ENCODE measurements at places on chromosomes 5 and 9.

- DNase-seq, result no peak
These were observed 3.9 kb upstream of the NFIB start for GRCh38 chr9:14317667-14318320.

GRCh38 chr5:1558944-1559343 is 35.2 kb upstream of the LPCAT1 start:
- no peak for DNase-seq

- no peak for DNase-seq
These were observed 76.0 kb upstream of the HSPA9 start for GRCh38 chr5:138651058-138651766.

GRCh38 chr9:93864032-93864431 is 91.1 kb downstream of the BARX1 start:
- DNase-seq, result peak; percentile 66

DNA sequence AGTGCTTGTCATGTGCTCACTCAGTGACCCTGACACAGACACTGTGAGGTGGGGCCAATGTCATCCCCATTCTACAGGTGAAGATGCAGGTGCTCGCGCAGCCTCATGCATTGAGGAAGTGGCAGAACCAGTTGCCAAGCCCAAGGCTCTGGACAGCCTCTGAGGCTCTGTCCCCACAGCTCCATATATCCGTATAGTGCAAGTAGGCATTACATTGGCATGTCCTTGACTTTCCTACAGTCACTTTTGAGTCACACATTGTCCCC is 58.8 kb upstream of the ANGPTL2 start:
- no peak for DNase-seq

DNA sequence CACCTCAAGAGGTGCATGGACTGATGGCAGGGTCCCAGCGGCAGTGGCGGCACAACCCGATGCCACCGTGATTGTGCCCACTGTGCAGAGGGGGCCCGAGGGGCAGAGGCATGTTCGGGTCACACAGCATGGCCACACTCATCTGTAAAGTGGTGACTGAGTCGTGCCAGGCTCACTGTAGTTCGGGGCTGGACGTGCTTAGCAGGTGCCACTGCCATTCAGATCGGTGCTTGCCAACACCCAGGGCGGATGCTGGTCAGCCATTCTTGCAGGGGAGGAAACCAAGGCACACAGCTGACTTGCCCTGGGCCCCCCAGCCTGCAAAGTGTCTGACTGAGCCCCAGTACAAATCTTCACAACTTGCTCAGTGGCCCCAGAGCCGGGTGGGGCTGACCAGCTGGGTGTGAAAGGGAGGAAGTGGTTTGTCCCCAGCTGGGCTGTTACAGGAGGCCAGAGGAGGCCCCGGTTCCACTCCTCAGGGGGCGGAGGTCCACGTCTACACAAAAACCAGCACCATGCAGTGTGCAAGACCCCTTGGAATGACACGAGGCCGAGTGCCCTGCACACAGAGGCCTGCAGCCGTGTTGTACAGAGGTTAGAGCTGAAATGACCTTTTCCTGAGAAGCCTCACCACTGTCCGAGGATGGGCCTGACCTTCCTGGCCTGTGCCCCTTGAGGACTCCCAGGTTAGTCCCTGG is 17.9 kb downstream of the FGD3 start:
- DNase-seq, result no peak

GRCh38 chr5:163347671-163348070 is 89.7 kb upstream of the CCNG1 start:
- peak; percentile 53 for DNase-seq

DNA sequence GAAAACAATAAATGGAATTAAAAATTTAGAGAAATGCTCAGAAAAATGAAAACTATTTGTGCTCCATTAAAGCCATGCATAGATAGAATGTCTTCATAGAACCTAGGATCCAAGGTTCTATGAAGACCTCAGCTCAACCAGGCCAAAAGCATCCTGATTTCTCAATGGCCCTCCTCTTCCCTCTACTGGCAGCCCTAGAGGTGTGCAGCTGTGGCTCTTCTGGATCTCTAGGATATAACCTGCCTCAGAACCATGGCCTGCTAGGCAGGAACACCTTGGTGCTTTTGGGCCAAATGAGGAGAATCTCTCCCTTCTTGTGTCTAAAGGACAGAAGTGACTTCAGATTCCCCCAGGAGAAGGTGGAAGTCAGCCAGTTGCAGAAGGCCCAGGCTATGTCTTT is 15.1 kb downstream of the IFNA1 start:
- no peak for DNase-seq

- DNase-seq, result no peak
These were observed 74.5 kb upstream of the PALM2AKAP2 start for GRCh38 chr9:109705515-109705914.

DNA sequence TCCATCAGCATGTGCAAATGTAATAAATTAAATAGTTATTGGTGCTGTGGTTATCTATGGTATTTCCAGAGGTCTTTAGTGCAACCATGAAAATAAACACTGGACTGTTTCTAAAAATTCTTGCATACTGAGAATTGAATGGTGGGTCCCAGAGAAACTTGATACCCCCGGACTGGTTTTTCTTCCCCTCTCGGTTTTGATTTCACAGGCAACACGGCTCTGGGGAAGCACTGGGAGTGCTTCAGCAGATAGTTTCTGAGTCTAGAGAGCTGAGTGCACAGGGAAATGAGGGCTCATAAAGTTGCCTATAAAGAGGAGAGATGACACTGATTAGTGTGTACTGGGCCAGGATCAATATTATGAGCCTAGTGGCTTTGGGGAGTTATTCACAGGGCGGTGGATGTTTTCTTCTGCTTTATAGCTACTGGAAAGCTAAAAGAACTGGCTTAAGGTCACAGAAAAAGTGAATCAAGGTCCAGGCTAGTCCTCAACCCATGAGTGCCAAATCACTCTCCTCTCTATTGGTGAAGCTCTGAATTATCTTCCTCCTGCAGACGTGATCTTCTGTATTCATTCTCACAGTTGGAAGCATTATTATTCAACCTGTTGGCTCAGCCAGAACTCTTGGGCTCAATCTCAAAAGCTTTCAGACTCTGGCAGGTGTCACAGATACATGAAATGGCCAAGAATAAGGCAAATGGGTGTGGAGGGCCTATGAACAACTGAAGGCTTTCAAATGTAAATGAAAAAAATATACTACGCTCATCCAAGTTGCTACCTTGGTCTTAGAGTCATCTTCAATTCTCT is 170.2 kb upstream of the HMHB1 start:
- DNase-seq, result no peak

DNA sequence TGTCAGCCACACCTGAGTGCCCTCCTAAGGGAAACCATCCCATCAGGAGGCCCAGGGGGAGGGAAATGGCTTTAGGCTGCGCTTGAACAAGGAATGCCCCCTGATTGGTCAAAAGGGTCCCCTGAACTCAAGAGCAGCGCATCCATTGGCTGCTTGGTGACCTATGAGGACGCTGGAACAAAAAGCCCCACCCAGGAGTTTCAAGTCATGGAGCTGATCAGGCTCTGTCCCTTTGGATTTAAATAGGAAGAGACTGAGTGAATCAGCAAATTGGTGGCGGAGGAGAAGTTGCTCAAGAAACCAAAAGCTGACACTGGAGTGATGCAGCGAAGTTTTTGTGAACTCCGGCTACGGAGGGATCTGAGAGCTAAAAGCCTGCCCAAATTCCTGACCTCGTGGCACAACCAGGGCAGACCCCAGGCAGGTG is 66.7 kb downstream of the SMIM23 start:
- no peak for DNase-seq

DNA sequence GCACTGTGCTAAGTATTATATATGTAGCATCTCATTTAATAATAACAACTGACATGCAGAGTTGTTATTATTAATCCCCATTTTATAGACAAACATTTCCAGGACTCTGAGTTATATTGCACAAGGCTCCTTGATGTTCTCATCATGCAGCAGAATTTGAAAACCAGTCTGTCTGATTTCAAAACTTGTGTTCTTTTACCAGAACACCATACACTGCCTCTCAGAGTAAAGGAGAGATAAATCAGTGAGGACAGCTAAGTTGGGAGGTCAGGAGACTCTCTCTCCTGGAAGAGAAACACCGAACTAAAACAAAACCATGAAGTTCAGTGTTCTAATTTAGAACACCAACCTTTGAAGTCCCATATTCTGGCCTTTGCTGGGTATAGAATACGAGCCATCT is 92.7 kb upstream of the TNC start:
- DNase-seq, result no peak

DNA sequence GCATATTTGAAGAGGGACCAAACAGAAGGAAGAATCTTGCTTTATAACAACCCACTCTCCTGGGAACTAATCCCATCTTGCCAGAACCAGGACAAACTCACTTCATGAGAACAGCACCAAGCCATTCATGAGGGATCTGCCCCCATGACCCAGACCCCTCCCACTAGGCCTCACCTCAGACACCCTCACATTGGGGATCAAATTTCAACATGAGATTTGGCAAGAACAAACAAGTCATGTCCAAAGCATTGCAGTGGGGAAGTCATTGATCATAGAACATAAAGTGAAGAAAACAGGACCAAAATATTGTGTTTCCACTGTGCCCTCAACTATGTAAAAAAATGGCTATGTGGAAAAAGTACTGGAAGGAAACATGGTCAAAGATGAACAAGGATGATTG is 43.9 kb downstream of the MAP1B start:
- DNase-seq, result no peak

Measured in stomach (tissue), 19 donors.